ENCODE measurements at places on chromosomes 2 and 18. TPM values are rescaled to one million over a fixed set of nuclear protein-coding genes. Genes with fewer than 3 reads are reported as not detected.

DNA sequence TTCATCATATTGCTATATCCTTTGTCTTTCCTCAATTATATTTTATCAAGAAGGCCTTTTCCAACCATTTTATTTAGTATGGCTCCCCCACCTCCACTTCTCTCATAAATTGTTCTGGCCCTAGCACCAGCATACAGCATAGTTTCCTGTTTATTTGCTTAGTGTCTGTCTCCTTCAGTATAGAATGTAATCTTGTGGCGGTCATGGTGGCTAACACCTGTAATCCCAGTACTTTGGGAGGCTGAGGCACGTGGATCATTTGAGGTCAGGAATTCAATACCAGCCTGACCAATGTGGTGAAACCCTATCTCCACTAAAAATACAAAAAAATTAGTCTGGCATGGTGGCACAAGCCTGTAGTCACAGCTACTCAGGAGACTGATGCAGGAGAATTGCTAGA lies 39.6 kb upstream of the CLASP1 start:
- no peak for DNase-seq
- H3K27me3 ChIP-seq = no peaks in the 10 kb centered on the region
- peaks cover 26% of the 10 kb centered on the region for H3K4me1 ChIP-seq
- no peak overlapping the region for H3K4me3 ChIP-seq
- H3K36me3 ChIP-seq = no peaks in the 10 kb centered on the region

DNA sequence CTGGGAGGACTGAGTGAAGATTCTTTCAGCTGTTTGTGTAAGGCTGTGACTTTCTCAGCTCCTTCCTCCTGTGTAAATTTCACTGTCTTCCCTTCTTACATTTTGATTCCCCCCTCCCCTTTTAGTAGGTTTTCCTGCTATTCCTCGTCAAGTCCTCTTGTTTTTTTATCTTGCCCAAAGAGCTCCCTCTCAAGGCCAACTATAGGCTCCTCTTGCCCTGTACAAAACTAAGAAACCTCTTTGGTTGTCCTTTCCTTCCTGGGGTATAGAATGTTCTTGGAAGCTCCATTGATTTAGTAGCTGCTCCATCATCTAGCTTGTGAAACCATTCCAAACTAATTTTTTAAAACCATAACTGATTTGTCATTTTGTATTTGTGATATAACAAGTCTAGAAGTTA lies 7.3 kb downstream of the CCDC121 start:
- H3K27me3 ChIP-seq = no peaks in the 10 kb centered on the region
- DNase-seq = no peak
- H3K4me1 ChIP-seq = no peaks in the 10 kb centered on the region

GRCh38 chr2:210954386-210954907 lies 398.0 kb downstream of the CPS1 start:
- no peak for DNase-seq
- H3K36me3 ChIP-seq = no peaks in the 10 kb centered on the region
- H3K4me1 ChIP-seq = no peaks in the 10 kb centered on the region
- no peak overlapping the region for H3K4me3 ChIP-seq
- H3K27ac ChIP-seq = no peak overlapping the region

DNA sequence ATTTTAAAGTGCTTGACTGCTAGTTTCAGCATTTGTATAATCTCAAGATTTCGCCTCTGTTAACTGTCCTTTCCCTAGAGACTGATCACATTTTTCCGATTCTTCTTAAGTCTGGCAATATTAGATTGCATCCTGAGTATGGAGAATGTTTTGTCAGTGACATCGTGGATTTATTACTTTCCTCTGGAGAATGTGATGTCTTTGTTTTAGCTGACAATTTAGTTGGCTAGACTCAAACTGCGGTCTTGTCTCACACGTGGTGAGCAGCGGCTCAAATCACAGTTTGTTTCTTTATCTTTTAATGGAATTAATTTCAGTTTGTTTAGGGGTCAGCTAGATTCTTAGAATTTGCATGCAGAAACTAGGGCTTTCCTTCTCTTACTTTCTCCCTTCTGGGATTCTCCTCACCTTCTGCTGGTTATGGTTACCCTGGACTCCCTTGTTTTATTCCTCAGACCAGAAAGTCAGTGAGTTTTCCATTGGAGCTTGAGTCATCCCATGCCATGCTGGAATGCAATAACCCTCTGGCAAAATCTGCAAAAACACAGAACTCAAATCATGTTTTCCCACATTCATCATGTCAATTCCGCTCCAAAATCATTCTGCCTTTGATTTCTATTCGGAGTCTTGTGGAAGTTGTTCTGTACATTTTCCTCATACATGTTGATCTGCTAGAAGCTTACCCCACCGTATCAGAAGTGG lies 327.2 kb upstream of the TRIB2 start:
- H3K4me3 ChIP-seq = no peak overlapping the region
- H3K36me3 ChIP-seq = no peaks in the 10 kb centered on the region

The ATP6V1B1 gene
- 0.99 TPM for total RNA-seq

All from neural progenitor cell (in vitro differentiated cells).